ENCODE measurements at places on chromosomes 2 and 18.

- DNase-seq = no peak
- H3K36me3 ChIP-seq = no peaks in the 10 kb centered on the region
- no peaks in the 10 kb centered on the region for H3K27me3 ChIP-seq
- no peak overlapping the region for H3K4me3 ChIP-seq
- no peak overlapping the region for H3K27ac ChIP-seq
Measured at GRCh38 chr18:8890957-8891464, 185.7 kb downstream of the MTCL1 start.

DNA sequence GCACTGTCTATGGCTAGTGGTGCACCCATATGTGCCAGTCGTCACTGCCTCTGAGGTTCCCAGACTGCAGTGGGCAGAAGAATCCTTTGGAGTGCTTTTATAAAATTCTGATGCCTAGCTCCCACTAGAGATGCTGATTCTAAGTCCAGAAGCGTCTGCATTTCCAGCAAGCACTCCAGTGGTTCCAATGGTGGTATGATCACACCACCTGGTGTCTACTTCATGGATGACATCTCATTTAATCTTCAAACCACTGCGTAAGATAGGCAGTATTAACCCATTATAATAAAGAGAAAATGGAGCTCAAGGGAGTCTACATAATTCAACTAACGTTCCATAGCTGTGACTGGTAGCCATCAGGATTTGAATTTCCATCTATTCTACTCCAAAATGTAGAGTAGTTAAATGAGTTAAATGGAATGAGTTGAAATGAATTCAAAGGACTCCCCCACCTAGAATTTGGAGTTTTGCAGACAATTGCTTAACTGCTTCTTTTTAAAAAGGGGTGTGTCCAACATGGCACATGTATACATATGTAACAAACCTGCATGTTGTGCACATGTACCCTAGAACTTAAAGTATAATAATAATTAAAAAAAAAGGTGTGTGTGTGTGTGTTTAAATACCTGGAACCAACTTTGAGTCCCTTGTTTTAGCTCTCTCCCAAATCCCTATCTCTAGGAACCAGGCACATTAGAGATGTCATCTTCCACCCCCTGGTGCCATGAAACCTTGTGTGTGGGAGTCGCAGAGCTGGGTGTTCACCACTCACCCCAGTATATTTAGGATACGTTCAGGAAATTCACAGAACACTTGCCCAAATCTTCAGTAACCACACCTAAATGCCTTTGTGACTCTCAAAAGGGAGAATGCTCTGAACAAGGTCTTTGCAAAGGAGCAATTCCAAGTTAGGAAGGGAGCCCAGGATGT lies 14.1 kb downstream of the LAMA3 start:
- no peaks in the 10 kb centered on the region for H3K36me3 ChIP-seq
- H3K4me1 ChIP-seq = peaks cover 7% of the 10 kb centered on the region
- H3K27ac ChIP-seq = no peak overlapping the region
- H3K4me3 ChIP-seq = no peak overlapping the region

GRCh38 chr2:1676091-1676912 lies 68.0 kb downstream of the PXDN start:
- H3K27me3 ChIP-seq = no peaks in the 10 kb centered on the region
- DNase-seq = no peak
- H3K27ac ChIP-seq = no peak overlapping the region
- no peak overlapping the region for H3K4me3 ChIP-seq
- no peaks in the 10 kb centered on the region for H3K36me3 ChIP-seq

- no peaks in the 10 kb centered on the region for H3K27me3 ChIP-seq
- DNase-seq = no peak
- no peak overlapping the region for H3K27ac ChIP-seq
- no peaks in the 10 kb centered on the region for H3K4me1 ChIP-seq
Measured at GRCh38 chr18:69109686-69110085, 291.0 kb upstream of the DOK6 start.

DNA sequence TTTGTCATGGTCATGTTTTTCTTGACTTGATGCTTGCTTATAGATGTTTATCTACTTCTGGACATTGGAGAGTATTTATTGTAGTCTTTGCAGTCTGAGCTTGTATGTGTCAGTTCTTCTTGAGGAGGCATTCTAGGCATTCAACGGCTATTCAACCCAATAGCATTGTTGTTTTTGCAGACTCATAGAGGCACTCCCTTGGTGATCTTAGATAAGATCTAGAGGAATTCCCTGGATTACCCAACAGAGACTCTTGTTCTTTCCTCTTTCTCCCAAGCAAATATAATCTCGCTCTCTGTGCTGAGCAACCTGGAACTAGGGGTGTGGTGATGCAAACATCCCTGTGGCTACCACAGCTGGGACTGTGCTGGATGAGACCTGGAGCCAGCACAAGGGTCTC lies 40.4 kb downstream of the SYT4 start:
- no peak overlapping the region for H3K4me3 ChIP-seq
- no peaks in the 10 kb centered on the region for H3K36me3 ChIP-seq
- DNase-seq = no peak
- H3K27ac ChIP-seq = no peak overlapping the region

DNA sequence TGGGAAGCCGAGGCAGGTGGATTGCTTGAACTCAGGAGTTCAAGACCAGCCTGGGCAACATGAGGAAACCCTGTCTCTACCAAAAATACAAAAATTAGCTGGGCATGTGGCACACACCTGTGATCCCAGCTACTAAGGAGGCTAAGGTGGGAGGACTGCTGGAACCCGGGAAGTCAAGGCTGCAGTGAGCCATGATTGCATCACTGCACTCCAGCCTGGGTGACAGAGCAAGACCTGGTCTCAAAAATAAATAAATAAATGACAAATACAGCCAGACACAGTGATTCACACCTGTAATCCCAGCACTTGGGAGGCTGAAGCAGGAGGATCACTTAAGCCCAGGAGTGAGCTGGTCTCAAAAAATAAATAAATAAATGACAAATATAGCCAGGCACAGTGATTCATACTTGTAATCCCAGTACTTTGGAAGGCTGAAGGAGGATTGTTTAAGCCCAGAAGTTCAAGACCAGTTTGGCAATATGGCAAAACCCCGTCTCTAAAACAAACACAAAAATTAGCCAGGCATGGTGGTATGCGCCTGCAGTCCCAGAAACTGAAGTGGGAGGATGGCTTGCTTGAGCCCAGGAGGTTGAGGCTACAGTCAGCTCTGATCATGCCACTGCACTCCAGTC lies 6.2 kb downstream of the KANSL3 start:
- H3K27me3 ChIP-seq = no peaks in the 10 kb centered on the region
- H3K27ac ChIP-seq = no peak overlapping the region
- H3K4me1 ChIP-seq = peaks cover 25% of the 10 kb centered on the region
- H3K36me3 ChIP-seq = peaks cover 11% of the 10 kb centered on the region
- H3K4me3 ChIP-seq = no peak overlapping the region
- DNase-seq = no peak

DNA sequence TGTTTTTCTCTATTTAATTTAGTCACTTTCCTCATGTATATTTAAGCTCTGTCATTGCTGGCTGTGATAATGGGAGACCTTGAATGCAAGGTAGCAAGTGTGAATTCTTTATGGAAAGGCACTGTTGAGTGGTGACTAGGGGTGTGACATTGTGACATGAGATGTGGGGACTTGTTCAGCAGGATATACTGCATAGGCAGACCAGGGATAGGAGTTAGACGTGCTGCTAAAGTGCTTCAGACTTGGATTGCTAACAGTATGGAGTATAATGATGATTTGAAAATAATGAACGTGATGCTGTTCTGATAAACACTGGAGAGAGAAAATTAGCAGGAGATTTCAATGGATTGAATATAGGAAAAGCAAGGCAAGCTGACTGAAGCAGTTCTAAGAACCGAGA lies 135.1 kb downstream of the NCOA1 start:
- no peak overlapping the region for H3K4me3 ChIP-seq
- no peaks in the 10 kb centered on the region for H3K4me1 ChIP-seq
- H3K36me3 ChIP-seq = no peaks in the 10 kb centered on the region
- no peaks in the 10 kb centered on the region for H3K27me3 ChIP-seq

DNA sequence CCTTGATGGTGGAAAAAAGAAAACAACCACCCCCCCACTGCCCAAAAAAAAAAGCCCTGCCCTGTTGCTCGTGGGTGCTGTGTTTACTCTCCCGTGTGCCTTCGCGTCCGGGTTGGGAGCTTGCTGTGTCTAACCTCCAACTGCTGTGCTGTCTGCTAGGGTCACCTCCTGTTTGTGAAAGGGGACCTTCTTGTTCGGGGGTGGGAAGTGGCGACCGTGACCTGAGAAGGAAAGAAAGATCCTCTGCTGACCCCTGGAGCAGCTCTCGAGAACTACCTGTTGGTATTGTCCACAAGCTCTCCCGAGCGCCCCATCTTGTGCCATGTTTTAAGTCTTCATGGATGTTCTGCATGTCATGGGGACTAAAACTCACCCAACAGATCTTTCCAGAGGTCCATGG lies 28.0 kb downstream of the MAL start:
- H3K4me1 ChIP-seq = peaks cover 7% of the 10 kb centered on the region
- no peak overlapping the region for H3K4me3 ChIP-seq
- no peak overlapping the region for H3K27ac ChIP-seq
- no peaks in the 10 kb centered on the region for H3K36me3 ChIP-seq

- H3K4me3 ChIP-seq = no peak overlapping the region
- DNase-seq = no peak
- H3K36me3 ChIP-seq = no peaks in the 10 kb centered on the region
- no peak overlapping the region for H3K27ac ChIP-seq
- H3K4me1 ChIP-seq = no peaks in the 10 kb centered on the region
- no peaks in the 10 kb centered on the region for H3K27me3 ChIP-seq
Measured at GRCh38 chr2:19874726-19875125, 27.1 kb downstream of the TTC32 start.

DNA sequence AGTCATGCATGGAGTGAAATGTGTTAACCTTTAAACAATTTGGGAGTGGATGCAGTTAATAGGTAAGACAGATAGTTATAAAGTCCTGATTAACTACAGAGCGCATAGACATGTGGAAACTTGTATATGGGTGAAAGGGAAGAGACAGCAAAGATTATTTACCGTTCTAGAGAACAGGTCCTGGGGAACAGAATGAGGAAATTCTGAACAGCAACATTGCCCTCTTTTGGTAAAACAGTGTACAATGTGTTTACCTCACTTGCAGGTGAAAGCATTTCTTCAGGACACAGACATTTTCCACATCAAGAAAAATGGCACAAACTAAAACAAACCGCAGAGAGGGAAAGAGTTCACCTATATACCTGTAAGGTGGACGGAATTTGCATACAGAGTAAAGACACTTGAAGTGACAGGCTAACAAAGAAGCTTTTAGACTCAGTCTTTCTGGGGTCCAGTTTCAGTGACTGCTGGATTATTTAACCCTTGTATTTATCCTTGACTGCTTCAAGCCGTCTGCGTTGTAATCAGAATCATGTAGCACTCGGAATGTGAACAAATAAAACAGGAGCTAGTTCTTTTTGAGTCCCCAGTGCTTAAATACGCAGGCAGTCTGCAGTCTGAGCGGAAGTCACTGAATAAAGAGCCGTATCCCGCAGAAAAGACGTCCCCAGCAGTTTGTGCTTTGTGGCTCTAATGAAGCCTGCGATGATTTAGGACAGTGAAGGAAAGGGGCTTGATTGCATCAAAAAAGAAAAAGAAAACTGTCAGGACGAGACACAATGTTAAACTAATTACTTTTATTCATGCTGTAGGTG lies 364.8 kb upstream of the GALNT5 start:
- H3K4me3 ChIP-seq = peak overlapping the region; percentile 46
- peak; percentile 85 for DNase-seq
- H3K4me1 ChIP-seq = peaks cover 46% of the 10 kb centered on the region
- no peak overlapping the region for H3K27ac ChIP-seq

GRCh38 chr2:163044114-163044513 lies 205.5 kb upstream of the KCNH7 start:
- H3K4me1 ChIP-seq = no peaks in the 10 kb centered on the region
- H3K4me3 ChIP-seq = no peak overlapping the region
- H3K27me3 ChIP-seq = no peaks in the 10 kb centered on the region
- no peak for DNase-seq

DNA sequence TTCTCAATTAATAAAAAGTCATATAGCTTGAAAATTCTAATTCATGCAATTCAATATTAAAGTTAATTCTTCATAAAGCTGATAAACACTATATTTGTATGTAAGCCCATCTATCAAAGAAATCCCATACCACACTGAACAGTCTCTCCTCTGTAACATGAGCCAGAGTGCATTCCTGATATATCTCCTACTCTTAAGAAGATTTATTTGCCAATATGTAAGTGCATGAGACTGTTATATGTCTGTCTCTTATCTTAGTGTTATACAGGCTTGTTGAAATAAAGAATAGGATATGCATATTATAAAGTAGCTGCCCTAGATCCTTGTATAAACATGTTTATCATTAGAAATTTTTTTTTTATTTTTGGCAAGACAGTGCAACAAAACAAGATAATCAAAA lies 40.4 kb upstream of the TTC32 start:
- H3K36me3 ChIP-seq = no peaks in the 10 kb centered on the region
- H3K4me3 ChIP-seq = no peak overlapping the region
- no peaks in the 10 kb centered on the region for H3K27me3 ChIP-seq
- no peaks in the 10 kb centered on the region for H3K4me1 ChIP-seq

- no peak overlapping the region for H3K27ac ChIP-seq
- no peak overlapping the region for H3K4me3 ChIP-seq
- H3K36me3 ChIP-seq = no peaks in the 10 kb centered on the region
- DNase-seq = no peak
- H3K27me3 ChIP-seq = no peaks in the 10 kb centered on the region
Measured at GRCh38 chr18:1848716-1849115, 722.6 kb downstream of the METTL4 start.

GRCh38 chr18:37393945-37394609 lies 171.5 kb downstream of the CELF4 start:
- H3K27ac ChIP-seq = no peak overlapping the region
- peak; percentile 60 for DNase-seq
- H3K27me3 ChIP-seq = no peaks in the 10 kb centered on the region
- peaks cover 24% of the 10 kb centered on the region for H3K4me1 ChIP-seq
- H3K36me3 ChIP-seq = no peaks in the 10 kb centered on the region

GRCh38 chr2:197934934-197935289 lies 130.5 kb downstream of the PLCL1 start:
- no peak for DNase-seq
- no peak overlapping the region for H3K4me3 ChIP-seq
- no peaks in the 10 kb centered on the region for H3K27me3 ChIP-seq
- H3K4me1 ChIP-seq = peaks cover 7% of the 10 kb centered on the region
- no peak overlapping the region for H3K27ac ChIP-seq

GRCh38 chr2:175030380-175031271 lies 25.4 kb upstream of the CHN1 start:
- DNase-seq = peak; percentile 79
- H3K4me3 ChIP-seq = no peak overlapping the region
- H3K27ac ChIP-seq = peak overlapping the region; percentile 17

- DNase-seq = no peak
- H3K27me3 ChIP-seq = no peaks in the 10 kb centered on the region
- no peak overlapping the region for H3K4me3 ChIP-seq
- no peak overlapping the region for H3K27ac ChIP-seq
Measured at GRCh38 chr2:219142329-219142728, 18.3 kb downstream of the NHEJ1 start.

DNA sequence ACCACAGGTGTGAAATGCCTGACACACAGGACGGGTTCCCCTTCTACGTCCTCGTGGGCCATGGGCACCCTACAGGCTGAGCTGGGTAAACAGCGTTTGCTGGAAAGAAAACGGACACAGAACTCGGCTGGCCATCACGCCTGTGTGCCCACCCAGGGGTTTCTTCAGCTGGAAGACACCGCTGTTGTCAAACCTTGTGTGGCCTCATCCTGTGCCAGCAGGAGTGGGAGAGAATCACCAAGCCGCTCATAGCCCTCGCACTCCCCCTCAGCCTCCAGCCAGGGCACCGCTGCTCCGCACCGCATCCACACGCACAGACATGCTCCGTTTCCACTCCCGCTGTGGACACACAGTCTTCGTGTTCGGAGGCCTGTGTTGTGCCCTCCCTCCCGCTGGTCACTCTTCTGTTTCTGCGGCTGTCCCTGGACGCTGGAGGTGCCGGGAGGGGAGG lies 161.4 kb downstream of the PXDN start:
- no peaks in the 10 kb centered on the region for H3K27me3 ChIP-seq
- DNase-seq = no peak
- H3K36me3 ChIP-seq = no peaks in the 10 kb centered on the region

Measured in MM.1S (cell line).